Nucleus accumbens (tissue), 56 donors: ENCODE measurements at places on chromosomes 12 and 14.
A peak's percentile ranks its signal among the peaks of the same experiment; 100 is the strongest.

DNA sequence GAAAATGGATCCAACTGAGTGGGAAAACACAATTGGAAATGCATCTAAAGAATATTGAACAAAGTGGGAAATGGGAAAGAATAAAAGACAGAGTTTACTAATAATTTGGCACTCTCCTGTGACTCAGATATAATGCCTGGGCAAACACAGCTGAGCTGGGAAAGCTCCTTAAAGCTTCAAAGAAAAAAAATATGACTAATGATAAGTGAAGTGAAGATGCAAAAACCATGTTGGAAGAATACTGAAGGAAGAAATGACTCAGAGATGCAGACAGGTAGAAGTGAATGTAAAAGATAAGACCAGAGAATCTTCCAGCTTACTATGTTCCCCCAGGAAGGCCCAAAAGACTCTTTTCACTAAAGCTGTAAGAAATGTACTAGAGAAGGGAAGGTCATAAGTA lies 62.4 kb upstream of the FOXG1 start:
- no peak for DNase-seq

DNA sequence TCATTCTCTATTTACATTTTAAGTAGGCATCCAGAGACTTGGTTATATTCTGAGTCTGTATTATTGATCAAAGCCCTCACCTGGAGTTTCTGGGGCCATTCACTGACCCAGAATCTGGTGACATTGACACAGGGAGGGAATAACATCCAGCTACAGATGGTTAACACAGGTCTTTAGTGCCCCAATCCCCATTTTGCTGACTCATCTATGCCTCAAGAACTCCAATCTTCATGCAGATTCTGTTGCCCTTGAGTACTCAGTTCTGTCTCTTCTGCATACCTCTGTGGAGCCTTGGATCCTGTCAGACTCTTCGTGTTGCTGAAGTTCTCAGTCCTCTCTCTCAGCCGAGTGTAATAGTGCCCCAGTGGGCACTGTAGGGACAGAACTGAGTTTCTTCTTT lies 208.9 kb downstream of the RGS6 start:
- no peak for DNase-seq

- DNase-seq = peak; percentile 13
Observed at GRCh38 chr14:64510825-64511671, 6.5 kb downstream of the ZBTB1 start.

DNA sequence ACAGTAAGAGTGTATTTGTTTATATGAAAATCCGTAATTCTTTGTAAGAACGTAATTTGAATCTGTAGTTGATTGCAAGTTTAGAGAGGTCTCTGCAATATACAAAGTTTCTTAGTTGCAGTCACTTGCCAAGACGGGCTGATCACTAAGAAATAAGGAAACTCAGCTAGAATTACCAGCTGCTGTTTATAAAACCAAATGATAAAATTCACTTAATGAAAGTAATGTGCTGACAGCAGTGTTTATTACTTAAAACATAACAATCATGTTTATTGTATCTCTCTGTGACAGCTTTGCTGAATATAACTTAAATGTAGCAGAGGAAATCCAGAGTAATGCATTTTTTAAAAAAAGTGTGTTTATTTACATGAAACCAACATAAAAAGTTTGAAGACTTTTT lies 31.2 kb downstream of the SRGAP1 start:
- no peak for DNase-seq
